ENCODE measurements at places on chromosomes 6 and 20.

- DNase-seq = no peak
These were observed 102.9 kb downstream of the BCAS1 start for GRCh38 chr20:53967527-53967926.

GRCh38 chr6:131135244-131136020, at the start of gene AKAP7:
AKAP7 (plus strand) TSS chr6:131135467; CDS start chr6:131135764, 297 bp downstream.
- peak; percentile 47 for DNase-seq

- no peak for DNase-seq
These were observed 133.9 kb upstream of the PTPRT start for GRCh38 chr20:43323592-43323991.

DNA sequence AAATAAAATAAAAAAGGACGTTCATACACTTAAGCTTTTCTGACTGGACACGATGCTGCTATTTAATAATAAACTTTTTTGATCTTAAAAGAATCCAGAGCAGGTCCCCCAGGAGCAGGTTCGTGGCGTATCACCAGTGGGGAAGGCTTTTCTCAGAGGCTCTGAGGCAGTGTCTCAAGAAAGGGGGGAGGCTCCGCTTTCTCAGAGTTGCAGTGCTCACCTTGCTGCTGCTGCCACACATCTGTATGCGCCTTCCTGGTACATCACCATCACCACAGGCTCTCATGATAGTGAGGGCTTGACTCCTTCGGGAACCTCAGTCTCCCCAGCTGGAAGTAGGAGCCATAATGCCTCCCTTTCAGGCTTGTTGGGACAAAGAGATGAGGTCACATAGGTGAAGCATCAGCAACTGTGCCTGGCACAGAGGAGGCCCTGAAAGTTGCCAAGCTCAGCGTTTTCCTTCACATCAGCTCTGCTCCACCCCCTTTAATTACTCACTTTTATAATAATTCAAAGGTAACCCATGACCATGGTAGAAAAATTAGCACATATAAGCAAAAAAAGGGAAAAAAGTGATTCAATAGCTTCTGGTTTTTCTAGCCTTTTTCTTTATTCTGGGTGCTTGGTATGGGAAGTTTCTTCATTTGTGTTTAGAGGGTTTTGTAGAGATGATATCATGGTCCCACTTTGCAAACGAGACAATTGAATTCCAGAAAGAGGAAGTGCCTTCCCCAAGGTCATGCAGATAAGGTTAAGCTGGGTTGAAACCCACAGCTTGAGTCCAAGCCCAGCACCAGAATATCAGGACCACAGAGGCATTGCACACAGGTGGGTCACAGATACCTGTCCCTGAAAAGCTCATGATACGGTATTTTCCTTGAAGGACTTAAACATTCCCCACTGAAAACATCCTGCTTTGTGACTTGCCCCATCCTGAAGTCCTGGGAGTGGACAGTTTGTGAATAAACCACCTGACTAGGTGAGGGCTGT, 24.5 kb downstream of the SRSF3 start:
- DNase-seq = no peak
